ENCODE measurements at places on chromosomes 2 and 18.
A peak's percentile ranks its signal among the peaks of the same experiment; 100 is the strongest.

GRCh38 chr2:202018950-202019349 is 14.7 kb upstream of the FZD7 start:
- DNase-seq, result no peak

DNA sequence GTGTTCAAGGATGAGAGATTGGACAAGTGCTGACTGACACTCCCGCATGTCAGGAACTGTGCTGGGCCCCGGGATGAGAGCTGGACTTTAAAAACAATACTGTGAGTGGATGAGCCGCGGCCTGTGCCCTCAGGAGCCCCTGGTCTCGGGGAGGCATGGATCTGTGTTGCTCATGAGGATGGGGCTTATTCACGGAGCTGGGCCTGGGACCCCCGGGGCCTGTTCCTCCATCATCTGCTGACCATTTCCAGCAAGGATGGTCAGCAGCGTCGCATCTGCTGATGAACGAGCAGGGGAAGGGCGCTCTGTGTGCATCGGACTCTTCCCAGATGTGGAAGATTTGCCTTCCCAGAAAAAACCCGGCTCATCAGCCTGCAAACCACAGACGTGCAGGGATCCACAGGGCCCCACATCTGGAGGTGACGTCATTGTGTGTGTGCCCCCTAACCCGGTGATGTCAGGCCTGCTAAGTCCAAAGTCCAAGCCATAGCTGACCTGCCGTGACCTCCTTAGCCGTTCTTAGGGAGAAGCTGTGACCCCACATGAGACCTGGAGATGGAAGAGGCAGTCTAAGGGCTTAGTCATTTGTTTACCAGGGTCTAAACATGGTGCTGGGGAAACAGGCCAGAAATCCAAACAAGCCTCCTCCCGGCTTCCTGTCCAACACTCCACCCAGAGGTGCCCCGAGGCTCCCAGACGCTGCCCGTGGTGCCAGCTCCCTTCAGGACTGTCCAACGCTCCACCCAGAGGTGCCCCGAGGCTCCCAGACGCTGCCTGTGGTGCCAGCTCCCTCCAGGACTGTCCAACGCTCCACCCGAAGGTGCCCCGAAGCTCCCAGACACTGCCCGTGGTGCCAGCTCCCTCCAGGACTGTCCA is 143.9 kb downstream of the PXDN start:
- no peak for DNase-seq

GRCh38 chr2:56099963-56100362 is 83.8 kb upstream of the CCDC85A start:
- DNase-seq, result no peak

- no peak for DNase-seq
Measured at GRCh38 chr18:59918997-59919396, 19.2 kb downstream of the PMAIP1 start.

DNA sequence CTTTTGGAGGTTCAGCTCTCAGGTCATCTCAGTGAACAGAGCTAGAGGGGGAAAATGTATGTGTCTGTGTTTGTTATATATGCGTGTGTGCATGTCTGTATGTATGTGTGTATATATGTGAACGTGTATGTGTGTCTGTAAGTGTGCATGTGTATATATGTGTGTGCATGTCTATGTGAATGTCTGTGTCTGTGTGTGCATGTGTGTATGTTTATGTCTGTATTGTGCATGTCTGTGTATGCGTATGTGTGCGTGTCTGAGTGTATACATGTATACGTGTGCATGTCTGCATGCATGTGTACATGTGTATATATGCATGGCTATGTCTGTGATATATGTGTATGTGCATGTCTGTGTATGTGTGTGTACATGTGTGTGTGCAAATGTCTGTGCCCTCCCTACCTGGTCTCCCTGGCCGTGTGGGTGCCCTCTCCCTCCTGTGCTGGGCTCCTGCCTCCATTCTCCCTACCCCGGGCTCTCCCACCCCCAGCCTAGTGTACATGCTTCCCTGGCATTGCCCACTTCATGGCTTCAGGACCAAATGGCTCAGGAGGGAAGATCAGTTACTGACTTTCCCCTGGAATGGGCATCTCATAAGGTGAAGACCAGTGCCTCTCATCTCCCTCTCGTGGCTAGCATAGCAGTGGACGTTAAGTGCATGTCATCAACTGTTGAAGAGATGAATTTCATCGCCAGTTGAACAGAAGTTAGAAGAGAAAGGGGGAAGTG is 49.9 kb downstream of the TRAF3IP1 start:
- DNase-seq, result no peak

DNA sequence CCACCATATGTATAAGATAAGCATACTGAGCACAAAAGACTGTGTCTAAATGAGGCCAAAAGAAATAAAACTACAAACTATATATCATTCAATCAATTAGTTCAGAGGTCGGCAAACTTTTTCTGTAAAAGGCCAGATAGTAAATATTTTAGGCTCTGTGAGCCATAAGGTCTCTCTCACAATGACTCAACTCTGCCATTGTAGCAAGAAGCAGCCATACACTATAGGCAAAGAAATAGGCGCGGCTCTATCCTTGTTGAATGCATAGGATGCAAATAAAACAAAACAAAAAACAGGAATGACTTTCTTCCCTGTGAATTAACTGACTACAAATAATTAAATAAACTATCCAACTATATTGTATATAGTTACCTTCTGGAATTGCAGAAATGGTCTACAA is 8.6 kb upstream of the CCDC88A start:
- no peak for DNase-seq

GRCh38 chr2:147161746-147162145 is 683.1 kb upstream of the ACVR2A start:
- DNase-seq, result no peak

GRCh38 chr2:241843321-241844065 is 15.2 kb downstream of the PDCD1 start:
- DNase-seq, result no peak

GRCh38 chr2:235545339-235546150 is 51.7 kb downstream of the AGAP1 start:
- DNase-seq, result no peak

- no peak for DNase-seq
Measured at GRCh38 chr2:85783796-85784195, 30.0 kb downstream of the ATOH8 start.

DNA sequence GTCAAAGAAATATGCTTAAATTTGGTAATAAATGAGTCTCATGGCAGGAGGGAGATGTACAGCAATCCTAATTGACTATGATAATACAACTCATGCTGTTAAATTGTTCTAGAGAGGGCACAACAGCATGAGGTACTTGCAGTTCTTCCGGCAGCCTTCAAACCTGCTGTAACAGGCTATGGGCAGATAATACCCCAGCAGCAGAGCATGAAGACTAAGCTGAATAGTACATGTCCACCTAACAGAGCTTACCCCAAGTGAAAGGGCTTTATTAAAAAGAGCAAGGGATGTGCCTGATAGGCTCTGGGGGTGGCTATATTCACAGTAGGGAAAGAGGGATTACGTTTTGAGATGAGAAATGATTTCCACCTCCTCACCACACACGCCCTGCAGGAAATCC is 28.9 kb downstream of the MRO start:
- DNase-seq, result no peak

DNA sequence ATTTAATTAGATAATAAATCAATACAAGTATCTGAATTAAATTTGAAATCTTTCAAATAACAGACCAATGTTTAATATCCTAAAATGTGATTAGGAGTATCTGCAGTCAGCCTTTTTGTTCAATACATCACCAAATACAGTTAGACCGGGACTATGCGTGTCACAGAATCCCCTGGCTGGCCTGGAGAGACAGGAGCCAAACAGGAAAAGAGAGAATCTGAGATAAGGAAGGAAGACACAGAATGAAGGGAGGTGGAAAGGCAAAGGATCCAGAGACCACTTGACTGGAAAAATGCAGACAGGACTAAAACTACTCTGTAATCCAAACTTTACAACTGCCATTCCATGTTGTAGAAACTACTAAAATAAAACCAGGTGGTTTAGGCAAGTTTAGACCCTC is 66.3 kb downstream of the SIGLEC15 start:
- no peak for DNase-seq

GRCh38 chr2:228707846-228708245 is 526.4 kb upstream of the SPHKAP start:
- no peak for DNase-seq

DNA sequence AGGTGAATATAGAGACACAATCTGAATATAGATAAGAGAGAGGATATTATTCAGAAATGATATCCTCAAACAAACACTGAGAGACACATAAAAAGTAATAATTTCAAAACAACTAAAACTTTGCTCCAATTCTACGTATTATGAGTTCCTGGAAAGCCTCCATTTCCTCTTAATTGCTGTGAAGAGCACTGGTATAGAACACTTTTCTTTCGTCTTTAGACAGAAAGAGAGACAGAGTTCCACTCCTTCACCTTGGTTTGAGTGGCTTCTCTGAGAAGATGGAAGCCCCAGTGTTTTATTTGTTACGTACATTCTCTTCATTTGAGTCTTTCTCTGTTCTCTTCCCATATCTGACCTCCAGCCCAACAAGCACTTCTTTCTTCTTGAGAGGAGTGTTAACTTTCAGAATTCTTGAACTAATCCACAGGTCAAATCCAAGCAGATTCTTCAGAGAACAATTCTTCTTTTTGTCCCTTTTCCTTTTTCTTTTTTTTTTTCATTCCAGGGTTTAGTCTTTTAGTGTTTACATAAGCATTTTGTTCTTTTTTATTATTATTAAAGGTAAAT is 6.4 kb upstream of the PIK3C3 start:
- no peak for DNase-seq

- no peak for DNase-seq
Measured at GRCh38 chr2:226213717-226214116, 585.9 kb downstream of the IRS1 start.

GRCh38 chr18:24726727-24727492 is 266.5 kb downstream of the HRH4 start:
- peak; percentile 61 for DNase-seq

- DNase-seq, result no peak
Measured at GRCh38 chr18:10044054-10044453, 130.2 kb downstream of the VAPA start.

- no peak for DNase-seq
Measured at GRCh38 chr2:133753665-133754064, 185.4 kb upstream of the NCKAP5 start.

GRCh38 chr2:46735108-46735691 is 180.4 kb downstream of the MCFD2 start:
- DNase-seq, result no peak

- no peak for DNase-seq
Measured at GRCh38 chr2:158239271-158239670, 137.6 kb downstream of the UPP2 start.

DNA sequence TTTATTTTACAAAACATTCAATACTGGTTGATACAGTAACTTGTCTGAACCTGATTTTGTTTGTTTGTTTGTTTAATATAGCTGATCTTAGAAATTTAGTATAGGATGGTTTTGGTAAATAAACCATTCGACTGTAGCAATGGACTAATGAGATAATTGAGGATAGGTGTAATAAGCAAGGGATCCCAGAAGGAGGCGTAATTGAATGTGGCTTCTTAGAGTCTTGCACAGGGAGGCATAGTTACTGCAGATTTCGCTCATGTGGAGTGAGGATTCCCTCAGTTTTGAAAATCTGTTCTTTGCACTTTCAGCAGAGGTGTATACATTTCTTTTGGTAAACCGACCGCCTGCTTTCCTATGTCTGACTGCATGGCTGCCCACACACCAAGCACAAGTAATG is 709.6 kb downstream of the SOCS6 start:
- DNase-seq, result no peak

DNA sequence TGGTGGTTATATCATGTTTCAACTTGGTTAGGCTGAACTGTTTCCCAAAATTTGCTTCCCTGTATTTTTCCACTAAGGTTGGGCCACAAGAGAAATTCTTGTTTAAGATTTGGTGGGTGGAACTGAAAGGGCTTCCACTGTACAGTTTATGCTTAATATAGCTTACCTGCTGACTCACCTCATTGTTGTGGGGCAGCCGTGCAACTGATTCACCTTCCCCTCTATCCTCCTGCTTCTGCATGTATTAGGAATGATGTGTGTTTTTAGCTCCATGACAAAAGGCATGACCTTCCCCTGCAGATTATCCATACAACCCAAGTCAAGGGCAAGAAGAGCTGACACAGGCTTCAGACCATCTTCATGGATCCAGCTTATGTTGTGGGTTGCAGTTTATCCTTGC is 98.4 kb upstream of the GULP1 start:
- no peak for DNase-seq

DNA sequence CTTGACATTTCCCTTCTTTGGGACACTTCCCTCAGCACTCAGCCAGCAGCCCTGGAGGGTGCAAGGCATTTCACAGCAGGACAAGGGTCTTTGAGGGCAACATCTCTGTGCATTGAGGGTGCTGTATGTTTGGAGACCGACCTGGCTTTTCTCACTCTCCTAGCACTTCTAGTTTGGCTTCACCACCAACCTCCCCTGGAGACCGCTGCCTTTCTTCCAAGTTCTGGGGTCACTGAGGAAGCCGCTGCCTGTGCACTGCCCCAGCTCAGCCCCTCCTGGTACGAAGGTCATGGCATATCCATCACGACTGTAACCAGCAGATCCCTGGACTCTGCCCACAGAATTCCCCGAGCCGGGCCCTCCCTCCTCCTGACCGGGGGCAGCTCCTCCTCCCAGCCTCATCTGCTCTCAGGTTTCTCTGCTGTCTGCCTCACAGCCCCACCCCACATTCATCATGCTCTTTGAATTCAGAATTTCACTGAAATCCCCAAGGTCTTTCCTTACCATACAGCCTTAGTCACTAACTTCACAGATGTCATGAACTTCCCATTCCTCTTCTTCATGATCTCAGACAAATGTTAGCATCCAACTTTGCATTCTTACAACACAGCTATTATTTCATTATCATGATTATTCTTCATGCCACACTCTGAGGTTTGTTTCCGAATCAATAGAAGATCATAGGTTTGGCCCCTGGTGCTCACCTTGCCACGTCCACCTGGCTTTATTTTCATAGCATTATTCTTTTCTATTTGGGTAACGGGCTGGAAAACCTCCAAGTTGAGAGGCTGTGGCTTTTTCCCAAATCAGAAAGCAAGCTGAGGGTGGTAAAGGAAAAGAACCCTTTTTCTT is 113.0 kb upstream of the COPS8 start:
- DNase-seq, result no peak

DNA sequence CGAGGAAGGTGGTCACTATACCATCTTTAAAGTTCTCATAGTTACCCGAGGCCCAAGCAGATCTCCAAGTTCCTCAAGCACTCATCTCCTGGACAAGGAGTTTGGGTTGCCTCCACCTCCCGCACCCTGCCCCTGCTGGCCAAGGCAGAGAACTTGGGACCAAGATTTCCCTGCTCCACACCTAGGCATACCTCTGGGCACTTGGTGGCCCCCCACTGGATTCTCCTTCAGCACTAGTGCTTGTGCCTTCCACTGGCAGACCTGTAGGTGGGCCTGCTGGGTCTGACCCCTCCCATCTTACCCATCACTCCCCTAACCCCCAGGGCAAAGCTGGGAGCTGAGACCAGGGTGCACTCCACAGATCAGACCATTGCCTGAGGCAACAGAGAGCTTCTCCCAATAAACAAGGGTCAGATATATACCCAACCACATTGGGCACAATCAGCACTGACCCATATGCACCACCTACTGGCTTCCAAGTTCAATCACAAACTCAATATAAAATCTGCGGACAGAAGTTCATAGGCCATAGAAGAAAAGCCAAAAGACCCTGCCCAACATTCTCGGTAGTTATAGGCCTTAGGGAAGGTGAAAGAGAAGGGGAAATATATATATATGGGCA is 244.2 kb downstream of the EXOC6B start:
- DNase-seq, result no peak

Data from occipital lobe (tissue), 3 donors.